ENCODE measurements at places on chromosomes 4 and X.

GRCh38 chrX:123809854-123810375, 49.9 kb upstream of the XIAP start:
- no peak overlapping the region for H3K27ac ChIP-seq
- no peaks in the 10 kb centered on the region for H3K27me3 ChIP-seq
- H3K36me3 ChIP-seq = no peaks in the 10 kb centered on the region

- no peaks in the 10 kb centered on the region for H3K36me3 ChIP-seq
- DNase-seq = no peak
- no peak overlapping the region for H3K4me3 ChIP-seq
- H3K27me3 ChIP-seq = no peaks in the 10 kb centered on the region
- no peak overlapping the region for H3K27ac ChIP-seq
These were observed 365.5 kb downstream of the PCDH7 start for GRCh38 chr4:31085689-31086088.

DNA sequence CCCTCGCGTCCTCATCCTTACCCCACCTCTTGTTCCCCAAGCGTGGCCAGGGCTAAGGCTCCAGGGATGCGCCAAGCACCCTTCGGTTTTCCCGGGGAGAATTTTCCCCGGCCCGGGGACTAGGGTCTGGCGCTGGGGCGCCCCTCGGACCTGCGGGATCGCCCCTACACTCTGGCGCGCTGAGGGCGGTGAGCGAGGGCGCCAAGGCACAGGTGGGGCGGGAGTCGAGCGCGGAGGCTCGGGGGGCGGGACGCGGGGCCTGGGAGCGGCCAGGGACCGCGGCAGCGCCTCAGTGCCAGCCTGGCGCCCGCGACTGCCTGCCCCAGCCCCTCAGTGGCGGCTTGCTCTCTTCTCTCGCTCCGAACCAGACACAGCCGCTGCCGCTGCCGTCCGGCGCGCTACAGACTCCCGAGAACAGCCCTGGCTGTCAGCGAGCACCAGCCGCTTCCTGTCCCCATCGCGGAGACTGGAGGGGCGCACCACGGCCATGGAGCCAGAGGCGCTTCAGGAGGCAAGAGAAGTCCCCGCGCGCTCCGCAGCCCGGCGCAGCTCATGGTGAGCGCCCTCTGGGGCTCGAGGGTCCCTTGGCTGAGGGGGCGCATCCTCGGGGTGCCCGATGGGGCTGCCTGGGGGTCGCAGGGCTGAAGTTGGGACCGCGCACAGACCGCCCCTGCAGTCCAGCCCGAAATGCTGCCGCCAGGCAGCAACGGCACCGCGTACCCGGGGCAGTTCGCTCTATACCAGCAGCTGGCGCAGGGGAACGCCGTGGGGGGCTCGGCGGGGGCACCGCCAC, at the start of gene DRD5:
Gene DRD5 (plus strand): TSS at position 292 of the 793 bp plus-strand sequence. CDS start 396 bp downstream, at position 688.
- H3K27me3 ChIP-seq = peaks cover 44% of the 10 kb centered on the region
- DNase-seq = no peak
- H3K4me3 ChIP-seq = peak within 1 kb of the TSS; percentile 20
- H3K27ac ChIP-seq = no peak within 1 kb of the TSS

DNA sequence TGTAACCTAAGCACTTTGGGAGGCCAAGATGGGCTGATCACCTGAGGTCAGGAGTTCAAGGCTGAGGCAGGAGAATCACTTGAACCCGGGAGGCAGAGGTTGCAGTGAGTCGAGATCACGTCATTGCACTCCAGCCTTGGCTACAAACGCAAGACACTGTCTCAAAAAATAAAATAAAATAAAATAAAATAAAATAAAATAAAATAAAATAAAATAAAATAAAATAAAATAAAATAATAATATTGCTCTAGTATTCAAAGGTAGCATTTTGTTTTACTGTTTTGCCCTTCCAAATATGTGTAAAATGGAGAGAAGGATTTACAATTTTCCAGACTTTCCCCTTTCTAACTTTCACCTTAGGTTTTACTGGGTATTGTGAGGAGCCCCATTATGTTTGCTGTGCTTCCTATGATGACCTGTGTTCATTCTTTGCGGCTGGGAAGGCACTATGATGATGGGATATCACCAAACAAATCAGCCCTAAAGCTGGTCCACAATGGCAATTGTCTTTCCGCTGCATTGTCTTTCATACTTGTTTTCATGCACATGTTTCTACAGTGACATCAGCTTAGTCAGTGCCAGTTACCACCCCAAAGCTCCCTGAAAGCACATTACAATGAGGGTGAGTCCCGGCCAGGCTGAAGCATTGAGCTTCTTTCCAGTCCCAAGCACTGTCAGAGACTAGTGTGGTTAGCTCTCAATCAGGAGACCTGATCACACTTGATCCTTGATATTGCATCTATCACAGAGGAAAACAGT, 50.8 kb downstream of the DTHD1 start:
- no peak for DNase-seq
- H3K36me3 ChIP-seq = no peaks in the 10 kb centered on the region
- H3K27ac ChIP-seq = no peak overlapping the region
- H3K27me3 ChIP-seq = no peaks in the 10 kb centered on the region
- H3K4me3 ChIP-seq = no peak overlapping the region

DNA sequence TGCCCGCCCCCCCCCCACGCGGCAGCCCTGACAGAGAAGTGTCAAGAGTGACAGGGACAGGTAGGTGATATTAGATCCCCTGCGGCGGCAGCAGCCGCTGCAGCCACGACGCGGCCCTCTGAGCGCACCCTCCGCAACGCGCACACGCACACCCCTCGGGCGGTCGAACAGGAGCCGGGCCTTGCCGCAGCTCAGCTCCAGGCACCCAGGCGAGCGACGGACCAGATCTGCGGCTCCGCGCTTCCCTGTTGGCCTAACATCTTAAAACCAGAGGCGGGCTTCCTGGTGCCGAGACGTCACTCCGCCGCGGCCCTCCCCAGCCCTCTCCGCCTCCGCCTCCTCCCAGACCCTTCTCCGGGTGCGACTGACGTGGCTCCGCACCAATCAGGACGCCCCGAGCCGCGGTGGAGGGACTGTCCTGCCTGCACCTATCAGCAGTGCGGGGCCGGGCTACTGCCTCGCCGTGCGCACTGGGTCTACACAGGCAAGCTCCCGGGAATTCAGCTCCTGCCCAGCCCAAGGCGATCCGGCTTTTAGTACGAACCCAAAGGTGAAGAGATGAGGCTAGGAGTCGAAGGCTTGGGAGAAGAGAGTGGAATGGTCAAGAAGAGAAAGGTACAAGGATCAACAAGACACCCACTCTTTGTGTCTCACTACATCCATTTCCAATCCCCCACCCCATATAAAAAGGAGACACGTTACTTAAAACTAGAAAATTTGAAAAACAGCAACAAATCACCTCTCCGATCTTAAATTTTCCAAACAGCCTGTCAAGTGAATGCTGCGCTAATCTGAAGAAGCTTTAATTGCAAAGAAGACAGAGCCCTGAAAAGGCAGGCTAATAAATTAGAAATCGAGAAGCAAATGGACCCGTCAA, at the start of gene PITX2:
Gene PITX2 (minus strand): TSS at position 237 of the 877 bp plus-strand sequence. CDS start 617 bp downstream, outside the sequence.
- peaks cover 100% of the 10 kb centered on the region for H3K27me3 ChIP-seq
- peak; percentile 67 for DNase-seq
- peak within 1 kb of the TSS; percentile 42 for H3K4me3 ChIP-seq
- H3K4me1 ChIP-seq = peaks cover 36% of the 10 kb centered on the region

DNA sequence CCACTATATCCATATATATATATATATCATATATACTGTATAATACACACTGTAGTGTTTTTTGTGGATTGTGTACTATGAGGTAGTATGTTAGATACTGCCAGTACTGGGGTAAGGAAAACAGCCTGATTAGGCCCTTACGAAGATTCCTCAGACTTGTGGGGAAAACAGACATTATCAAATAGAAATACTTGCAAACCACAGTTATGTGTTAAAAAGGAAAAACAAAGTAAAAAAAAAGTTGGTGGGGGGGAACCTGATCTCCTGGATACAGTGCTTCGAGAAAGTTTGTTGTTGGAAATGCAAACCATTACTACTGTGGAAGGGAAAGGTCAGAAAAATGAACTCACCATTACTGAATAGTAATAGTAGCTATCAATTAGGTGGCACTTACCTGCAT, 53.0 kb downstream of the PKD2 start:
- no peak for DNase-seq
- H3K27me3 ChIP-seq = no peaks in the 10 kb centered on the region
- H3K4me3 ChIP-seq = no peak overlapping the region
- H3K4me1 ChIP-seq = peaks cover 7% of the 10 kb centered on the region
- no peak overlapping the region for H3K27ac ChIP-seq
- H3K36me3 ChIP-seq = peaks cover 19% of the 10 kb centered on the region

DNA sequence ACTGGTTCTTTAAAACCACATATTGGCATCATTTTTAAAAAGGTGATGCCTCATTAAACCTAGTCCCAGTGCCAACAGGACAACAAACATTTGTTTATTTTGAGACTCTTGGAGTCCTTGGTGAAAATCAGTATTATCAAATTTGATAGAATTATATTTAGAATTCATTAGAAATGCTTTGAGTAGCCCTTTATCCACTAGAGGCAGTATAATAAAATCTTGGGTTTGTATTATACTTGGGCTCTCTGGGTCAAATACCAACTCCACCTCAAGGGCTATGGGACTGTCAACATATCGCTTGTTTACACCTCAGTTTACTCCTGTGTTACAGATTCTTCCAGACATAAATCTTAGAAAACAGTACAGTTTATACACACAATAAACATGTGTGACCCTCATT, 335.7 kb upstream of the FSTL5 start:
- no peaks in the 10 kb centered on the region for H3K27me3 ChIP-seq
- H3K27ac ChIP-seq = no peak overlapping the region
- H3K4me1 ChIP-seq = no peaks in the 10 kb centered on the region
- H3K4me3 ChIP-seq = no peak overlapping the region

- H3K27me3 ChIP-seq = no peaks in the 10 kb centered on the region
- H3K36me3 ChIP-seq = no peaks in the 10 kb centered on the region
- H3K4me1 ChIP-seq = no peaks in the 10 kb centered on the region
- H3K27ac ChIP-seq = no peak overlapping the region
These were observed 486.4 kb upstream of the FAT1 start for GRCh38 chr4:187209921-187210613.

GRCh38 chr4:154208424-154208823, 283.2 kb downstream of the DCHS2 start:
- H3K27me3 ChIP-seq = no peaks in the 10 kb centered on the region
- H3K36me3 ChIP-seq = no peaks in the 10 kb centered on the region
- no peak overlapping the region for H3K27ac ChIP-seq

DNA sequence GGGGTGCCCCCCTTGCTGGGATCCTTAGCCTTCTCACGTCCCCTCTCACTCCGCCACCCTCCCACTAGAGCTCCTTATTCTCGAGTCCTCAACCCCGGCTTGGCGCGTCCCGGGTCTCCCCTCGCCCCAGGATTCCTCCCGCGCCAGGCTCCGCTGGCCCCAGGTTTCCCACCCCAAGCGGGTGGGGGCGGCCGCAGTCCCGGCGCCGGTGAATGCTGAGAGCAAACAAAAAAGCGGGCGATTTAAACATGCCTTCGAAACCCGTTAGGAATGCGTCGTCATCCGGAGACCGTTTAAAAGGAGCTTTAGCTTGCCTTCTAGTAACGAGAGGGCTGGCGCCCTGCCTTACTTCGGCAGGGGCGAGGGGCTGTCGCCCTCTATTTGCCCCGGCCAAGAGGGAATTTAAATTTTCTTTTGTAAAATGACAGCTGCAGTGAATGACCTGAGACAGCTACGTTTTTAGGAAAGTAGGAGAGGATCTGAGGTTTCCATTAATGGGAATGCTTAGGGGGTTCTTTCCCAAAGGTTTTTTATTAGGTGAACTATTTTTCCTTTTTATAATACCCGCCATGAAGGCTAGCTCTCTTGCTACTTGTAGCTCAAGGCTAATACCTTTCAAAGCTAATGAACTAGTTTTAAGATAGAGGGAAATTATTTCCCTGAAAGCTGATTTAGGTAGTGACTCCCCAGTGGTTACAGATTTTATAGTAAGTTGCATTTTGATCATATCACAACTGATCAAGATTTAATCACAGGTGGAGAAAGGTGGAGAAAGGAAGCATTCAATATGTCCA, 3.1 kb downstream of the JADE1 start:
- H3K27ac ChIP-seq = peak overlapping the region; percentile 95
- H3K4me3 ChIP-seq = peak overlapping the region; percentile 98
- DNase-seq = no peak

GRCh38 chr4:74590476-74590875, 145.5 kb downstream of the AREG start:
- no peak overlapping the region for H3K4me3 ChIP-seq
- DNase-seq = no peak
- no peaks in the 10 kb centered on the region for H3K36me3 ChIP-seq
- no peak overlapping the region for H3K27ac ChIP-seq
- no peaks in the 10 kb centered on the region for H3K27me3 ChIP-seq
- H3K4me1 ChIP-seq = no peaks in the 10 kb centered on the region

DNA sequence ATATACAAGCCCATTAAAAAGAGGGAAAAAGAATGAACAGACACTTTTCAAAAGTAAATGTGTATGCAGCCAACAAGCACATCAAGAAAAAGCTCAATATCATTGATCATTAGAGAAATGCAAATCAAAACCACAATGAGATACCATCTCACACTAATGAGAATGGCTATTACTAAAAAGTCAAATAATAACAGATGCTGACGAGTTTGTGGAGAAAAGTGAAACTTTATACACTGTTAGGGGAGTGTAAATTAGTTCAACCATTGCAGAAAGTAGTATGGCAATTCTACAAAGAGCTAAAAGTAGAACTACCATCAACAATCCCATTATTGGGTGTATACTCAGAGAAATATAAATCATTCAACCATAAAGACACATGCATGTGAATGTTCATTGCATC, 203.0 kb downstream of the ARAP2 start:
- H3K4me1 ChIP-seq = no peaks in the 10 kb centered on the region
- H3K4me3 ChIP-seq = no peak overlapping the region
- no peaks in the 10 kb centered on the region for H3K27me3 ChIP-seq
- H3K36me3 ChIP-seq = no peaks in the 10 kb centered on the region
- DNase-seq = no peak
- H3K27ac ChIP-seq = no peak overlapping the region

- H3K27ac ChIP-seq = no peak overlapping the region
- no peaks in the 10 kb centered on the region for H3K4me1 ChIP-seq
- H3K36me3 ChIP-seq = no peaks in the 10 kb centered on the region
These were observed 187.2 kb downstream of the AR start for GRCh38 chrX:67731061-67731460.

DNA sequence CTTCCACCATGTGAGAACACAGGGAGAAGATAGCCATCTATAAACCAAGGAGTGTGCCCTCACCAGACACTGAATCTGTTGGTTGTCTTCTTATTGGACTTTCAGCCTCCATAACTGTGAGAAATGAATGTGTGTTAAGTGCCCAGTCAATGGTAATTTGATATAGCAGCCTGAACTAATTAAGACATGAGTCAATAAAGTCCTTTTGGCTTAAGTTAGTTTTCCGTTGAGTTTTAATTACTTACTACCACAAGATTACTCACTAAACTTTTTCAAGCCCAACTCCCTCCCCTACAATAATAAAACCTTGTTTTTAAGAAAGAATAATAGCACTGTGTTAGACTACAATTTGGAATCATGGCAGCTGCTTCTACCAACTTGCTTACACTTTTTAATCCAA, 324.2 kb downstream of the PCDH19 start:
- H3K27ac ChIP-seq = no peak overlapping the region
- H3K36me3 ChIP-seq = no peaks in the 10 kb centered on the region
- H3K4me3 ChIP-seq = no peak overlapping the region
- DNase-seq = no peak

Measured in heart right ventricle (tissue), 16 donors.